ENCODE measurements at places on chromosomes 13 and 19.

DNA sequence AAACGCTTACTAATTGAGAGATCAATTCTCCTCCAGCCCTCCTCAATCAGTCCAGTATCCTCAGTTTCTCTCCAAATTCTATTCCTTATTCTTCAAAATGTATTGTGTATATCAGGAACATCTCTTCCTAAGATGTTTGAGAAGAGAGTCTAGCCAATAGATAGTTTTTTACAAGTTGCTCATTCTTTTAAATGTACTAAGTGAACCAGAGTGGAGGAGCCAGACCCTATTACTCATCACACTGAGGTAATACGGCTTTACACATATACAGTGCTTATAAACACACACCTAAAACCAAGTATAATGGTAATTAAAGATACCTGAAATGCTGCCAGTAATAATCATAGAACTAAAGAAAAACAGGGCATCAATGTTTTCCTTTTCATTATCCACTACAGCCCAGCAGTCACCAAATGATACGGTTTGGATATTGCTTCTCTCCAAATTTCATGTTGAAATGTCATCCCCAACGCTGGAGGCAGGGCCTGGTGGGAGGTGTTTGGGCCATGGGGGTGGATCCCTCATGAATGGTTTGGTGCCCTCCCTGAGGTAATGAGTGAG is 45.2 kb upstream of the HMGB1 start:
- no peak for DNase-seq

DNA sequence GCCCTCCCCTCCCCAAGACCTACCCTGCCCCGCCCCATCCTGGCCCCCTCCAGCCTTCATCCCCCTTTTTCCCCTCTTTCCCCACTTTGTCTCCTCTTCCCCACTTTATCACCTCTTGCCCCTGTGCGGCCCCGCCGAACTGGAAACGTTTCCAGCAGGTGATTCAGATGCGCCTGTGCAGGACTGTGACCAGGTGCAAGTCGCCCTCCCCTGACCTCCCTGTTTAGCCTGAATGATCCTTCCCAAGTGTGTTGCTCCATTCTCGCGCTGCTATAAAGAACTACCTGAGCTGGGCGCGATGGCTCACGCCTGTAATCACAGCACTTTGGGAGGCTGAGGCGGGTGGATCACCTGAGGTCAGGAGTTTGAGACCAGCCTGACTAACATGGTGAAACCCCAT is 25.9 kb downstream of the ZNF791 start:
- DNase-seq = no peak

DNA sequence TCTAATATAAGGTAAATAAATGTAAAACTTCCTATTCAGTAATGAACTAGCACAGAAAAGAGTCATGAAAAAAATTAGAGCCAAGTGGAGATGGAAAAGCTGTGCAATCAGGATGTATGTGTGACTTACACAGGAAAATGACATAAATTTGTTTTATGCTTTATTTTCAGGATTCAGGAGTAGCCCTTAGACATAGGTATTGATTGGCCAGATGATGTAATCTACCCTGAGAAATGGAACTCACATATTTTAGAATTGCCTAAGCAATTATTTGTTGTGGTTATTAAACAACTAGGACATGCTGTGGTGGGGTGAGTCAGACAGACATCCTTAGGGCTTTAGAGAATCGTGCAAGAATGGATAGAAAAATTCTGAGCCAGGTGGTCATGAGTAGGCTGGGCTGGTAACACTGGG is 110.6 kb downstream of the PCDH9 start:
- no peak for DNase-seq

GRCh38 chr19:5395556-5395955 is 54.9 kb upstream of the PTPRS start:
- no peak for DNase-seq

- no peak for DNase-seq
Observed at GRCh38 chr19:10412257-10412977, 7.9 kb upstream of the PDE4A start.

GRCh38 chr13:68030152-68030809 is 800.1 kb upstream of the PCDH9 start:
- DNase-seq = no peak

DNA sequence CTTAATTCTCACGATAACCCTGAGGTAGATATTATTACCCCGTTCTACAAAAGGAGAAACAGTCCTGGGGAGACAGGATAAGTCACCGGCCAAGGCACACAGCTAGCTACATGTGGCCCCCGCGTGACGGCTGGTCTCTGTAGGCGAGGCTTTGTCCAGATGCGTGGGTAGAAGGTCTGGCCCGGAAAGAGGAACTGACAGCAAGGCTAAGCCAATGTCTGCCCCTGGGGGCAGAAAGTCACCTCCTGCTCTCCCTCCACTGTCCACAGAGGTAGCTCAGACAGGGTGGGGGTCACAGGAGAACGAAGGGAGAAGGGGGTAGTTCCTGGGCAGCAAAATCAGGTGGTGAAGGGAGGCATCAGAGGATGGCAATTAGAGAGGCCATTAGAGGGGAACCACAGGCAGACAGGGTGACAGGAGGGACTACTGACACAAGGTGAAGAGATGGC is 1.8 kb downstream of the APOC4 start:
- DNase-seq = no peak

DNA sequence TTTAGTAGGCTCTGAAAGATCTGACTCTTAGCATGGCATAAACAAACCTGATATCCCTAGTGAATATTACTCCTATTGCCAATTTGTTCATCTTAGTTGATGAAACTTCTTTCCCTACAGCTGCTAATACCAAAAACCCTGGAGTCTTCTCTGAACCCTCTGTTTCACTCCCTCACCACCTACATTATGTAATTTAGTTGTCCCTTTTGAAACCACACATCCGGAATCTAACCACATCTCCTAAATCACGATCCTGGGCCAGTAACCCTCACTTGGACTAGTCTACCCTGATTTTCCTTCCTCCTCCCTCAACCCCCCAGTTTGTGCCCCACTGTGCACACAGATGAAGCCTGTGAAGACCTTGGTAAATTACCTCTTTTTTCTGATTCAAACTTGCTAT is 1.2 kb downstream of the ZNF256 start:
- DNase-seq = no peak

DNA sequence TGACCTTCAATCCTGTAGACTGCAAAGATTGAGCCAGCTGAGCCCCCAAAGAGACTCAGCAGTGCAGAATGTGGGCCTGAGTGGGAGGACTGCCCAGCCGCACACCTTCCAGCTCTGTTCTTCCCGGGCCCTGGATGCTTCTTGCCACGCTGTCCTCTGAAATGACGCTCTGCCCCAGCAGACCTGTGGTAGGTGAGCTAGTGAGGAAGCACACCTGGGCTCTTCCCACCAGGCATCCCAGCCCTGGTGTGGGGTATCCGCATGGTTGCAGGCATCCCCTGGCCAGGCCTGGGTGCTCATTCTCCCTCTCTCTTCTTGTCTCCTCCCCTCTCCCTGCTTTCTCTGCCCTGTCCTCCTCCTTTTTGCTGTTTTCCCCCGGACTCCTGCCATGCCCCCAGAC is 9.8 kb upstream of the MZF1 start:
- DNase-seq = no peak

DNA sequence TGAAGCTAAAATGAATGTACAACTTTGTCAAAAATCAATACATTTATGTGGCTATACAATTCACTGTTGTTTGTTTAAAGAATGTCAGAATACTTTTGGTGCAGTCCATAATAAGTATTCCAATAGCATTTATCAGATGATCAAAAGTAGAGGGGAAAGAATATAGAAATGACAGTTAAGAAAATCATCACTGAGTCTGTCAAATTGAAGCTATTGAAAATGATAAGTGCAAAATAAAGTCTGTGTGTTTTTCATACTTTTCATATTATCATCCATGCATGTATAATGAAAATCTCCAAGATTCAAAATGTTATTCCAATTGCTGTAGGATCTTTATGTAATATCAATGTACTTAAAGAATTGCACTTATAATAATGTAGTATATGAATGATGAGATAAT is 93.3 kb upstream of the ATXN8OS start:
- no peak for DNase-seq

DNA sequence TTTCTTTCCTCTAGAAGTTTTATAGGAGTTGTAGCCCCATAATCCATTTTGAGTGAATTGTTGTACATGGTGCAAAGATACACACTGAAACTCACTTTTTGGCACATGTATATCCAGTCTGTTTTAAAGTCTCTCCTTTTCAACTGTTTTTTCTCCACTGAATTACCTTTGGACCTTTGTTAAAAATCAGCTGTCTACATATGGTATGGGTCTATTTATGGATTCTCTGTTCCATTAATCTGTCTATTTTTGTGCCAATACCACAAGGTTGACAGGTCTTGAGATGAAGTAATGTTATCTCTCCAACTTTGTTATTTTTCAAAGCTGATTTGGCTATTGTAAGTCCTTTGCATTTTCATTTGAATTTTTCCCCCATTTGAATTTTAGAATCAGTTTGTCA is 4.7 kb downstream of the HNRNPA1L2 start:
- no peak for DNase-seq

DNA sequence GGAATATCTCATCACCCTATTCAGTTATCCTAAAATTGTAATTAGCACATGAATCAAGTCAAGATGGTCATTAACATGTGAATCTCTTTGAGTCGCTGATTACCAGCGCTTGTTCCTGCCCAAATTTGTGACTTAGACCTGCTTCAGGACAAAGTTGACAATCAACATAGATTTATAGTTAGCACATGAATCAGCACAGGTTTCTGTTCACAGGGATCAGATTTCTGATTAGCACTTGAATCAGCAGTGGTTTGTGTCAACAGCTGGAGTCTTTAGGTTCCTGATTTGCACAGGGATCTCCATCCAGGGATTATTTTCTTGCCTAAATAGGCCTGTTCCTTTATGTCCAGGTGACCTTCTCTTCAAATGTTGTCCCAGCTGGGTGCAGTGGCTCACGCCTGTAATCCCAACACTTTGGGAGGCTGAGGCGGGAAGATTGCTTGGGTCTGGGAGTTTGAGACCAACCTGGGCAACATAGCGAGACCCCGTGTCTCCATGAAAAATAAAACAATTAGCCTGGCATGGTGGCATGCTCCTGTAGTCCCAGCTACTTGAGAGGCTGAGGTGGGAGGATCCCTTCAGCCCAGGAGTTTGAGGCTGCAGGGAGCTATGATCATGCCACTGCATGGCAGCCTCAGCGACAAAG is 3.8 kb upstream of the LRFN3 start:
- no peak for DNase-seq

DNA sequence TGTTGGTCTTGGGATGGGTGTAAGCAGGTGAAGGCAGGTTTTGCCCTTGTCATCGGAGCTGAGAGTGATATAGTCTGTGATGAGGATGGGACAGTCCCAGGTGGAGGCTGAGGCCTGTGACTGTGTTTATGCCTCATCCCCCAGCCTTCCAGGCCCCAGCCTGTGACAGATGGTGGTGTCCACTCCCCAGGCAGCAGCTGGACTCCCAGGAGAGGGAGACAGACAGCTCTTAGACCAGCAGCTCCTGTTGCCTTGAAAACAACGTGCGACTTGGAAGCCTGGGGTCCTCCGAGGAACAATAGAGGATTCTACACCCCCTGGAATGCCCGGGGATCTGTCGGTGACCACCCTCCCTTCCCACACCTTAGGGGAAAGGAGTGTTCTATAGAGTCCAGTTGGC is 63.8 kb downstream of the CHST8 start:
- DNase-seq = no peak

DNA sequence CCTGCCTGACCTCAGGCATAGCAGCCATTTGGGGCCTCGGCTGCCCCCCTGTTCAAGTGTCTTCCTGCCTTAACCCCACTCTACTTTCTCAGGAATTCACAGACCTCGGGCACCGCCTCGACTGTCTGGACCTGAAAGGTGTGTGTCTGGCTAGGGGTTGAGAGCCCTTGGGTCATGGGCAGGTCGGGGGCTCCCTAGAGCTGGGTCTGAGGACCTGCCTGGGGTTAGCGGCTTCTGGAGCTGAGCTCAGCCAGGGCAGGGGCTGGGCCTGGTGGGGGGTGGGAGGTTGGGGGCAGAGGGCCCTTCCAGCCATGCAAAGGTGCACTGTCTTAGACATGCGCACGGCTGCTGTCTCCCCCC is 20.7 kb downstream of the NKPD1 start:
- no peak for DNase-seq

DNA sequence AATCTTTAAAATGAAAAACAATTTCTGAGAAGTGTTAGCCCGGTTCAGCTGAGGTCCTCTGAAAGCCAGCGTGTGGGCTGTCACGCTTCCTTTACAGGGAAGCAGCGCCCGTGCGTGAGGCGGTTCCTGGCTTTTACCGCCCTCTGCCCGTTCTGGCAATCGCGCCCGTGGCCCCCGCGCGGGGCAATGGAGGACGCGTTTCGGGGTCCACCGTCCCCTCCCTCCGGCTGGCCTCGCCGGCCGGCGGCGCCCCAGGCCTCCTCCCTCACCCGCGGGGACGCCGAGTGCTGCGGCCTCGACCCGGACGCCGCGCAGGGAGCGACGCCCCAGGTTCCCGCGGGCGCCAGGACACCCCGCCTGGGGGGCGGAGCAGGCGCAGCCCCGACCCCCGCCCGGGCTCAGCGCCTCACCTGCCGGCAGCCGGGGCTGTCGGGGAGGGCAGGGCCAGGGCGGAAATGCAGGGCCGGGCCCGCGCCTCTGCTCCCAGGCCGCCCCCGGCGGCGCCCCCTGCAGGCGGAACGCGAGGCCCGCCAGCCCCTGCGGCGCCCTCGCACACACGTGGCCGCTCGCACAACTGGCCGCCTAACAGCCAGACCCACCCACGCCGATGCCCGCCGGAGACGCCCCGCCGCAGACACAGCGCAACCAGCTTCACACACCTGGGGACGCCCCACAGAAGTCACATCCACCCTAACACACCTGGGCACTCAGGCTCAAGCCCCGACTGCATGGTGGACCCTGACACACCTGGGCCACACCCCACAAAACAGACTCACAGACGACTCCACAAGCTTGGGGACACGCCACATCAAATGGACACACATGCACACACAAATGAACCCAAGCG is at the start of gene GGACT:
Gene GGACT (minus strand): TSS at position 459 of the 847 bp plus-strand sequence. CDS start 56,198 bp downstream, outside the sequence.
- DNase-seq = peak; percentile 76

GRCh38 chr13:51772781-51773180 is 31.2 kb downstream of the DHRS12 start:
- DNase-seq = no peak

DNA sequence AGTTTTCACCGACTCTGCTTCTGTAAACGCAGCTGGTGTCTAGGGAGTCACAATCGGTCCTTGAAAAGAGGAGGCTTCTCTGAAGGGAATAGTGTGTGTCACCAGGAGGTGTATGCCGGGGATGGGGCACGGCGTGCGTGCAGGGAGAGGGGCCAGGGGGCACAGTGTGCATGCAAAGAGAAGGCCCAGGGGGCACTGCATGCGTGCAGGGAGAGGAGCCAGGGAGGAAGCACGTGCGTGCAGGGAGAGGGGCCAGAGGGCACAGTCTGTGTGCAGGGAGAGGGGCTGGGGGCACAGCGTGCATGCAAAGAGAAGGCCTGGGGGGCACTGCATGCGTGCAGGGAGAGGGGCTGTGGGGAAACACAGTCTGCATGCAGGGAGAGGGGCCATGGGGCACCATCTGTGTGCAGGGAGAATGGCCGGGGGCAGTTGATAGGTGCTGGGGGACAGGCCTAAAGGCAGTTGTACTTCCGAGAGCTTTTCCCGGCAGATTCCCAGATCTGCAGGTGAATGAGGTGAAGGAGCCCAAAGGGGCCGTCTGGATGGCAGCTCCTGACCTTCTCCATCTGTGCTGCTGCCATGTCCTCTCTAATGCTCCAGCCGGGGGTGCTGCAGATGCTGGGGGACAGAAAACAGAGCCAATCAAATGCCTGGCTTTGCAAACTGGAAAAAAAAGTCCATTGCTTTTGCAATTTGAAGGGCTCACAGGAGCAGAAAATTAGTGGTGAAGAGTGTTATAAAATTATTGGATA is 36.4 kb downstream of the ATP11A start:
- no peak for DNase-seq

GRCh38 chr19:19540064-19540714 is 2.1 kb downstream of the CILP2 start:
- DNase-seq = no peak

- no peak for DNase-seq
Observed at GRCh38 chr19:18491995-18492953, 29.6 kb downstream of the ELL start.
